ENCODE measurements at places on chromosomes 4 and X. TPM values are rescaled to one million over a fixed set of nuclear protein-coding genes. Genes with fewer than 3 reads are reported as not detected.

GRCh38 chr4:120053911-120054310 is 12.7 kb downstream of the MAD2L1 start:
- no peak for DNase-seq

DNA sequence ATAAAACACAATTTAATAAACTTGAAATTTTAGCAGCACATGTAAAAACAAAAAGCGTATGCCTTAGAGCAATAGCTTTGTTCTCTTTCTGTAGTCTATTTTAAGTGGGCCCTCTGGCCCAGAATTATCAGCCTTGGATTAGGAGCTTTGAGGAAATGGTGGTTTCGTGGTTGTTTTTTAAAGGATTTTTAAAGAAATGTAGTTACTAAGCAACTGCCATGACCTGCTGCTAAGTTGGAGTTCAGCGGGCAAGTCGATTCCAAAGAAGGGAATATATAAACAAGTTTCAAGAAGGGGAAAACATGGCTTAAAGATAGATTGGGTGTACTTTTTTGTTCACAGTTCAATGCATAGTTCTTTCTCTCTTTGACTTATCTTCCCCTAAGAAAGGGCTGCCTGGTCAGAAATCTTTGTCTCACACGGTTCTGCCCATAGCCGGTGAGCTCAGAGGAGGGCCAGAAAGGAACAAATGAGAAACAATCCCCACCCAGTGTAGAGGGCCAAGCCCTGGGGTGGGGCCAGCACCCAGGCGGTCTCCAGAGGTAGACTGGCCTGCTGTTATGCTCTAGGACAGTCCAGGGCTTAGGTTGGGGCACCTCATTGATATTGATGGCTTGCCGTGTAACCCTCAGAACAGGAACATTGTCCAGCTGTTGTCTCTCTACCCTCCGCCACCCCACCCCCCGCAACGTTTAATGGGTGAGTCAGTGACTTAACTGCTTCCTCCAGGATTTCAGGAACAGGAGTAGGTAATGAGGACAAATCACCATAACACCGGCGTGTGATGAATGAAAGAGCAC is 32.5 kb downstream of the DLG3 start:
- no peak for DNase-seq

COX7B2 gene
- not detected for total RNA-seq

GRCh38 chr4:77734928-77735327 is 84.2 kb downstream of the CNOT6L start:
- no peak for DNase-seq

CCKAR gene
- not detected for total RNA-seq

GRCh38 chrX:41334363-41335197 is 618 bp downstream of the DDX3X start:
- no peak for DNase-seq

DNA sequence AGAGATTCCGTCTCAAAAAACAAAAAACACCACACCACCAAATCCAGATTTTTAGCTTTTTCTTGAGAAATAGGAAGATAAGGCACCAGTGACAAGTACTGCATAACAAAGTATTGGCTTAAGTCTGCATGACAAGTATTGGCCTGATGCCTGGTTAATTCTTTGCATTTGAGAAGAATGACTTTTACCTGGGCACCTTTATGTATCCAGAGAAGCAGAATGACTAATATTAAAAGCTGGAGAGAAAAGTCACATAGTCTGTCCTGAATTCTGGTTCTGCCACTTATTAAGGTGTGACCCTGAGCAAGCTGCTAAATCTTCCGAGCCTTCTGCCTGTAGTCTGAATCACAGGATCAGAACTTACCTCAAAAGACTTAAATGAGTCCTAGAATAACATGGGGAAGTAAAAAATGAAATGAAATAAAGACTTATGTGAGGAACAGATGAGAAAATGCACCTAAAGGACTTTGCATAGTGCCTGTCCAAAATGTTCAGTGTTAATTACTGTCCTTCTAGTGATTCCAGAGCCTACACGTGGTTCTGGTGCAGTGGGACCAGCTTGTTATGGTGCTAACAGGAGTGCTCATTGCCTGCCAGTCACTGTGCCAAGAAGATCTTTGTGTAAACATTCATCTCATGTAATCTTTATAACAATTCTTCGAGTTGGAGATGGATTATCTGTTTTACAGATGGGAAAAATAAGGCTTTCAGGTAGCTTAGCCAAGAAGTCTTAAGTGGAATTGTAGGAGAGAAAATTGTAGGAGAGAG is 31.6 kb downstream of the UGDH start:
- no peak for DNase-seq

- DNase-seq = no peak
Observed at GRCh38 chr4:37659696-37660095, 26.5 kb downstream of the RELL1 start.

- no peak for DNase-seq
Observed at GRCh38 chr4:26859762-26860156, 882 bp upstream of the STIM2 start.

GRCh38 chrX:39759526-39760224 is 338.1 kb downstream of the BCOR start:
- no peak for DNase-seq

C4orf50 gene
- not detected for total RNA-seq

PLP2 gene
- total RNA-seq = 120 TPM

USP11 gene
- total RNA-seq = 157 TPM

All from chondrocyte (in vitro differentiated cells).